ENCODE measurements at places on chromosomes 6 and 20.

- DNase-seq: no peak
Measured at GRCh38 chr6:118784641-118785164, 109.2 kb upstream of the ASF1A start.

GRCh38 chr6:113315879-113316278, 541.3 kb upstream of the MARCKS start:
- DNase-seq: no peak

- DNase-seq: no peak
Measured at GRCh38 chr6:58113960-58114359, 796.5 kb downstream of the PRIM2 start.

GRCh38 chr6:32329141-32329540, 42.6 kb downstream of the TSBP1 start:
- no peak for DNase-seq

GRCh38 chr6:8608737-8609136, 173.4 kb upstream of the SLC35B3 start:
- DNase-seq: no peak

GRCh38 chr6:92647630-92648029, 771.7 kb downstream of the EPHA7 start:
- peak; percentile 24 for DNase-seq

DNA sequence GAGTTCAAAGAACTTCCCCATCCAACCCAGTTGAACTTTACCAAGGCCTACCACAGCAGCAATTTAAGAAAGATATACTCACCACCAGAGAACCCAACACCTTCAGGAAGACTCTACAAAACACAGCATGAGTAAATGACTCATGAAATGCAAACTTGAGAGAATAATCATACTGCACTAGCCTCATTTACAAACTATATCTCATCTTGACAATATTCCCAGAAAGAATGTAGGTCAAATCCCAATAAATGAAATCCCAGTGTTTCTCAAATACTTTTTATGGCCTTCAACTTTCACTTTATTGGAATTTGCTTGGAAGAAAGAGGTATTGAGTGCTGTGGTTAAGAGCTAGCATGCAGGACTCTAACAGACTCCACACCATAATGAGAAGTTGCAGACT, 60.0 kb downstream of the FYN start:
- DNase-seq: no peak

GRCh38 chr20:19646963-19647362, 111.1 kb upstream of the RIN2 start:
- DNase-seq: no peak

DNA sequence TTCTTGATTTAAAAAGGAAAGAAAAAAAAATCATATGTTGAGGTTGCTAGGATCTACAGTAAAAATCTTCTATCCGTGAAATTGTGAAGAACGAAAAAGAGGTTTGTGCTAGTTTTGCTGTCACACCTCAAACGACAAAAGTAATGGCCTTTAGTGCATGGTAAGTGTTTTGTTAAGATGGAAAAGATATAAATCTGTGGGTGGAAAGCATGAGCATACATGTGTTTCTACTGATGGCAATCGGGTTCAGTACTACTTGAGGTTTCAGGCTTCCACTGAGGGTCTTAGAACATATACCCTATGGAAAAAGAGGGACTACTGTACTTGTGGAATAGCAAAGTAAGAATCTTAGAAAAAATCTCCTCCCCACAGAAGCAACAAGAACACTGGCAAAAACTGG, 58.0 kb downstream of the AHI1 start:
- no peak for DNase-seq

DNA sequence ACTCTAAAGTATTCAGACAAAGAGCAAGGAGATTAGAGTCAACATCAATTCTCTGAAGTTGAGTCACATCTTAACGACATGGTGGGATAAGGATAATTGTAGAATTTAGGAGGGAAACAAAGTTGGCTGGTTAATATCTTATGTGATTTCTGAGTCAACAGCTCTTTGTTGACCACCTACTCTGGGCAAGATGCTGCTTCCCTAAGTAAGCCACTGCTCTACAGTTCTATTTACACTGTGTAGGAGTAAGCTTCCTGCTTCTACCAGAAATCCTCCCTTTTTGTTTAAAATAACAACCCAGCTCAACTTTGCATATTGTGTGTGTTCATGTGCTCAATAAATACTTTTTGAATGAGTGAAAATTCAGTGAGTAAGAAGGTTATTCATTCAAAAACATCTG, 3.1 kb downstream of the HS3ST5 start:
- no peak for DNase-seq

- DNase-seq: no peak
Measured at GRCh38 chr6:137910424-137910834, 43.4 kb downstream of the TNFAIP3 start.

DNA sequence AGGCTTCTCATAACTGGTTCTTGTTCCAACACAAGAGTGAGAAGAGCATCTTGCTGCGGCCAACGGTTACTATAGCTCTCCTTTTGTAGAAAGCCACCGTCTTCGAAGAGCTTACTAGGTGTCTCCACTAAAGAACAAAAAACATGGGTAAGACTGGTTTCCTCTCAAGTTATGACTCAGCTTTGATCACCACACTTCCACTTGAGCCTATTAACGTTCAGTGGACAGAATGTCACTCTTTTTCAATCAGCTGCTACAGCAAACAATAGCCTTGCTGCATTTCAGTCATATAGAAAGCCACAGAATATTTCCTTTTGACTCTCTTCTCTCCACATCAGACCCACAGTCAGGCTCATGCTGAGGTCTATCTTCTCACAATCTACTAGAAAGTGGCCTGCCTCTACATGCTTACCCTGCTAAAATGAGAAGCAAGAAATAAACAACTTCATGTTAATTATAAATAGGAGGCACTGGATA, 243.5 kb upstream of the PREP start:
- no peak for DNase-seq

Measured in PC-9 (cell line).